H7 (cell line): ENCODE measurements at places on chromosomes 16 and 17.

DNA sequence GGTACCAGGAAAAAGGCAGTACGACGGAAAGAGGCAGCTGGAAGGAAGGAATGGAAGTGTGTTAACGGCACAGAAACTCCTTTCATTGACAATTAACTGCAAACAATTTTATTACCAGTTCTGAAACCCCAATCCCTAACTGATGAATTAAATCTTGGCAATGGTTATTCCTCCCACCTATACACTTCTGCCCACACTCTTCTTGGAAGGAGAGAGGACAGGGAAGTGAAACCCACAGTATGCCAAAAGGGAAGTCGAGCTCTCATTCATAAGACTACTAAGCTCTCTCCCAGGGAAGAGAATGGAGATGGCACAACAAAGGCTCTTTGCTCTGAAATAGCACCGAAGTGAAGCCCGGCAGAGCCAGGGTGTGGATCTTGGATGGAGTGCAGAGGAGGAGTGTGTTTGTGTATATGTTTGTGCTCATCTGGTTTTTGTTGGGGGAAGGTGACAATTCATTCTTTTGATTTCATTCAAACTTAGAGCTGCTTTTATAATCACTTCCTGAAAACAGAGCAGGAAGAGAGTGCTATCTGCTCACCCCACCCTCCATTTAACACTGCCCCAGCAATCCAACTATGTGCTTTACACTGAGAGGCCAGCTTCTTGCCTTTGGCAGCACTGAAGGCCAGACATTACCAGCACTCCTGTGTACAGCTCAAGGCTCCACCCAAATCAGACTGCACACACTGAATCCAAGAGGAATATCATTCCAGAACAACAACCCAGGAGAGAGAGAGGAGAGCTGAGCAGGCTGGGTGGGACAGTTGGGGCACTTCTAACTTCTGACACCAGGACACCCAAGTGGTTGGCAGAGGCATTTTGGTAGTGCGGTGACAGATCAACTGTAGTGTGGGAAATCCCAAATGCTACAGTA lies 68.7 kb downstream of the HIC1 start:
- DNase-seq = peak; percentile 52

DNA sequence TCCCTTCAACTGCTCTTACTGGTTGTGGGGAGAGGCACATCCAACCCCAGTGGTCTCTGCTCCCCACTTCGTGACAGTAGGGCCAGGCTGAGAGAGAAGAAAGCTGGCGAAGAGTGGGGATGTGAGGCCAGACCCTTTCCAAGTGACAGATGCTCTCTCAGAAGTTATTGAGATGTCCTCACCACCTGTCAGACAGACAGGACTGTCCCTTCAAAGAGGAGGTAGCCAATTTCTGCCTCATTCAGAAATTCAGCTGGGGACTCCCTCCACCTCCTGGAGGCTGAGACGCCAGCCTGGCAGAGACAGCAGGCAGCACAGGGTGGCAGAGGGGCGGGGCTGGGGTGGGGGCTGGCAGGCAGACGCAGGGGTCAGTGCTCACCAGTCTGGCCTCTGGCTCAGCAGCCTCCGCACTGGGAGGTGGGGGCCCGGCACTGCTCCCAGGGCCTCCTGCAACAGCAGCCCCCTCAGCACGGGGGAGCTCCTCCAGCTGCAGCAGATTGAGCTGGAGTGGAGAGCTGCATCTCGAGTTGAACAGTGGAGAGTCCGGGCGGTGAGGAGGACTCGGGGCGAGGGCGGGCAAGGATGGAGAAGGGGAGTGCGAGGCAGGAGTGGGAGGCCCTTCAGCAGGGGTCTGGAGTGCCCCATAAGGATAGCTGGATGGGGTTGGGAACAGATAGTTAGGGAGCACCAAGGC lies 9.2 kb downstream of the PER1 start:
- DNase-seq = no peak

- peak; percentile 31 for DNase-seq
Observed at GRCh38 chr16:404971-405486, 3.3 kb downstream of the DECR2 start.

GRCh38 chr16:4339455-4339854 lies 11.7 kb downstream of the PAM16 start:
- DNase-seq = no peak

GRCh38 chr17:79622776-79623175 lies 11.9 kb upstream of the RBFOX3 start:
- no peak for DNase-seq

GRCh38 chr16:81816793-81817210 lies 37.7 kb downstream of the PLCG2 start:
- no peak for DNase-seq

GRCh38 chr16:78306361-78306760 lies 206.9 kb downstream of the WWOX start:
- DNase-seq = no peak

- no peak for DNase-seq
Observed at GRCh38 chr17:75460295-75460694, 3.9 kb downstream of the TMEM94 start.
